ENCODE measurements at places on chromosomes 6 and 20.

GRCh38 chr6:39941820-39942219 lies 7.6 kb upstream of the MOCS1 start:
- no peak for DNase-seq

GRCh38 chr6:137744877-137745276 lies 122.2 kb upstream of the TNFAIP3 start:
- DNase-seq: no peak

GRCh38 chr6:21171801-21172200 lies 421.8 kb upstream of the SOX4 start:
- DNase-seq: no peak

- DNase-seq: no peak
Observed at GRCh38 chr6:94464018-94464510, 1044.7 kb upstream of the EPHA7 start.

- no peak for DNase-seq
Observed at GRCh38 chr6:159640322-159640721, 52.7 kb downstream of the SOD2 start.

DNA sequence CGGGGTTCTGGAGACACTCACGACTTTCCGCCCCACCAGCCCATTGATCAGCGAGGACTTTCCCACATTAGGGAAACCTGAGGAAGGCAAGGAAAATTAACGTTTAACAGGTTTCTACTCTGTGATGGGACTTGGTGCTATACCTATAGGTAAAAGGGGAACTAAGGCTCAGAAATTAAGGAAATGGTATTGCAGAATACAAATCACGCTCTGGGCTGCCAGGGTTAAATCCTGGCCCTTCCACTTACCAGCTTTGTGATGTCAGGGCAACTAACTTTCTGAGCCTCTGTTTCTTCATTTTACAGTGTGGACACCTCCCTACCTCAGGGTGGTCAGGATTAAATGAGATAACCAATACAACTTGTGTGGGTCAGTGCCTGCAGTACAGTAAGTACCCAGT lies 8.8 kb downstream of the GNL1 start:
- no peak for DNase-seq

- DNase-seq: no peak
Observed at GRCh38 chr20:8749101-8749500, 319.8 kb upstream of the PLCB4 start.

- no peak for DNase-seq
Observed at GRCh38 chr6:15365273-15365687, 119.4 kb downstream of the JARID2 start.

GRCh38 chr20:33516882-33517281 lies 27.0 kb downstream of the CBFA2T2 start:
- no peak for DNase-seq

- no peak for DNase-seq
Observed at GRCh38 chr6:90183587-90184333, 112.9 kb downstream of the BACH2 start.

DNA sequence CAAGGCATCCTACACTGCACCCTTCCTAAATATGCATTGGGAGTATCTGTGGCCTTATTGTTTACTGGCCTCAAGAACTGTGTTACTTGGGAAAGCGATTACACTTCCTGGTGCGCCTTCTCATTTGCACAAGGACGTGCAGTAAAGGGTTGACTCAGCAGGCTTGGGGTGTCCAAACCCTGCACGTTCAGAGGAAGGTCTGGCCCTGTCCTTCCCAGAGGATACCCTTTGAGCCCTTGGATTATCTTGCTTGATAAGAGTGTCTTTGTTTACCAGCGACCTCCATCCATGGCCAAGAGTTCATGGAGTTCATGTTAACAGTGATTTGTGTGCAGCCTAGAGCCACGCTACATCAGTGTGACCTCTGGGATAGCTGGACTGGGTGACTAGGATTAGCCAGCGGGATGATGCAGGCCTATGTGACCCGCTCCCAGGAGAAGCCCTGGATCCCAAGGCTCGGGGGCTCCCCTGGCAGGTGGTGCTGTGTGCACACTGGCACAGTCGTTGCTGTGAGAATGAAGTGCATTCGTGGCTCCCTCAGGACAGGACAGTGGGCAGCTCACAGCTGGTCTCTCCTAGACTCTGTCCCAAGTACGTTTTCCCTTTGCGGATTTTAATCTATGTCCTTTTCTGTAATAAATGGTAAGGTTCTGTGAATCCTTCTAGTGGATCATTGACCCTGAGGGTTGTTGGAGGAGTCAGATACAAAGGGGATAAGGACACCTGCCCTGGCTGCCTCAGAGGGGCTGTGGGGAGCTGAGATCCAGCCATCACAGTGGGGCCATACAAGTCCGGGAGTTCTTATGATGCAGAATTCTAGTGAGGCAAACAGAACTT lies 73.5 kb downstream of the TTLL2 start:
- no peak for DNase-seq

GRCh38 chr6:151365233-151365632 lies 26.1 kb downstream of the ZBTB2 start:
- DNase-seq: no peak

GRCh38 chr6:16648003-16648402 lies 113.3 kb downstream of the ATXN1 start:
- DNase-seq: no peak

- DNase-seq: no peak
Observed at GRCh38 chr20:4476903-4477500, 244.7 kb upstream of the PRND start.

- no peak for DNase-seq
Observed at GRCh38 chr6:152257581-152257980, 379.6 kb downstream of the SYNE1 start.

GRCh38 chr20:38227420-38228360 lies 32.8 kb downstream of the KIAA1755 start:
- no peak for DNase-seq

DNA sequence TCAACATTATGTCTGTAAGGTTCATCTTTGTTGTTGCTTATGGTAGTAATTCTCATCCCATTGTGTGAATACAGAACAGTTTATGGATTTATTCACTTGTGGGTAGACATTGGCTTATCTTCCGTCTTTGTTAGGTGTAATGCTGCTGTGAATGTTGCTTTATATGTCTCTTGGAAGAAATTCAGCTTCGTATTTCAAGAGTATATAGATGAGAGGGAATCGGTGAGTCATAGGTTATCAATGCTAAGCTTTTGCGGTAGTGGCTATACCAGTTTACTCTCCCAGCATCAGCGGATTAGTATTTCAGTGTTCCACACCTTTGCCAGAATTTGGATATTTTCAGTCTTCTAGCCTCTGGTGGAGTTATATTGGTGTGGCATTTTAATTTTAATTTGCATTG lies 77.8 kb downstream of the ZFAND3 start:
- no peak for DNase-seq

DNA sequence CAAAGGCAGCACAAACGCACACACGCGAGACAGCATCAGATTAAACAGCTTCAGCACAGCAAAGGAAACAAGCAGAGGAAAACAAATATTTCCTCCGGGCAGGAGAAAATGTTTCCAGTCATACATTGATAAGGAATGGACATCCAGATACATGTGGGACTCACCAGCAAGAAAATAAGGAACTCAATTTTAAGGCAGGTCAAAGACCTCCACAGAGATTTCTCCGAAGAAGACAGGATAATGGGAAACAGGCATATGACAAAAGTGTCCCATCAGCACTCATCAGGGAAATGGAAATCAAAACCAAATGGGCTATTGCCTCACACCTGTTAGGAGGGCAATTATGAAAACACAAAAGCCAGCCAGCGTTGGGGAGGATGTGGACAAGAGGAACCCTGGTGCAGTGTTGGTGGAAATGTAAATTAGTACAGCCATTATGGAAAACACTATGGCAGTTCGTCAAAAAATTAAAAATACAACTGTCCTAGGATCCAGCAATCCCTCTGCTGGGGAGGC lies 9.7 kb upstream of the SLCO4A1 start:
- no peak for DNase-seq

DNA sequence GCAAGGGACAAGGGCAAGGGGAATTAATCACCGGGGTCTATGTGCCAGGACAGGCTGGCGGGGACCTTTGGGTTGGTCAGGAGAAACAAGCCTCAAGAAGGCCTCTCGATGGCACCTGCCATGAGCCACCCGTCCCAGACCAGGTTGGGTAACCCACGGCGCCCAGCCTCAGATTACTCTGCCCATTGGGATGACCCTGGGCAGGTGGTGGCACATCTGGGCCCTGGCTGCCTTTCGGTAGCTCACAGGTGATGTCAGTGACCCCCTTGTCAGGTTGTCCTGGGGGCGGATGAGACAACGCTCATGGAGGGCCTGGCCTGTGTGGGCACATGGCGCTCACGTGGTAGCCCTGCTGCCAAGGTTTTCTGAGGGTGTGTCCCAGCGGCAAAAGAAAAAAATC lies 152.2 kb downstream of the SYCP2 start:
- DNase-seq: no peak

GRCh38 chr20:54643761-54644160 lies 168.4 kb downstream of the DOK5 start:
- no peak for DNase-seq

DNA sequence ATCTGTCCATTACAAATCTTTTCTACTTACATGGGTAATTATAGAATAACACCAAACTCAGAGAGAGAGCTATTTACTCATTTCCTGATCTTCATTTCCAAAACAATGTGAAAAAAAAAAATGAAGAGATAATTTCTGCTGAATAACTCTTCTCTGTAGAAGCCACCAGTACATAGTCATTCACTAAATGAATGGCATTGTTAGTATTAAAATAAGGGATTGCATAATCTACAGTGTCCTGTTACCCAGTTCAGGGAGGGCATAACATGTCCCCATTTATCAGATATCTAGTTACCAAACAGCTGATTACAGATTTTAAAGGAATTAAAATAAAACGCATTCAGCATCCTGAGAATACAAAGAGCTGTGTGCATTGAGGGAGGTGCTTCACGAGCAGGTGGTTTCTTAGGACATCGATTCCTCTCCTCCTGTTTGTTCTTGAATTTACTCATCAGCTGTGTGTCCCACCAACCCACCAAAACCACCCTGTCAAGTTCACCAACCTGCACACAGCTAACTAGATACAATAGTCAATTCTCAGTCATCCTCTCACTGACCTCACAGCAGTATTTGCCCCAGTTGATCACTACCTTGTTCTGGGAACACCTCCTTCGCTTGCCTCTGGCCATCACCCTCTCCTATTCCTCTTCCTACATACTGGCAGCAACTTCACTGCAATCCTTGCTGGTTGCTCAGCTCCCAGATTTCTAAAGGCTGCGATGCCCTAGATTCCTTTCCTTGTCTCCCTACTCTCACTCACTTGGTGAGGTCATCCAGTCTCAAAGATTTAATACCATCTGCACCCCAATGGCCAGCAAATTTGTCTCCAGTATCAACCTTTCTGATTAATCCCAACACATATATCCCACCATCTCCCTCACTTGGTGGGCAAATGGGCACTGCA lies 18.7 kb downstream of the CNKSR3 start:
- DNase-seq: no peak

- no peak for DNase-seq
Observed at GRCh38 chr20:43379239-43379917, 78.3 kb upstream of the SRSF6 start.

GRCh38 chr6:42302411-42302810 lies 84.8 kb upstream of the MRPS10 start:
- DNase-seq: no peak

DNA sequence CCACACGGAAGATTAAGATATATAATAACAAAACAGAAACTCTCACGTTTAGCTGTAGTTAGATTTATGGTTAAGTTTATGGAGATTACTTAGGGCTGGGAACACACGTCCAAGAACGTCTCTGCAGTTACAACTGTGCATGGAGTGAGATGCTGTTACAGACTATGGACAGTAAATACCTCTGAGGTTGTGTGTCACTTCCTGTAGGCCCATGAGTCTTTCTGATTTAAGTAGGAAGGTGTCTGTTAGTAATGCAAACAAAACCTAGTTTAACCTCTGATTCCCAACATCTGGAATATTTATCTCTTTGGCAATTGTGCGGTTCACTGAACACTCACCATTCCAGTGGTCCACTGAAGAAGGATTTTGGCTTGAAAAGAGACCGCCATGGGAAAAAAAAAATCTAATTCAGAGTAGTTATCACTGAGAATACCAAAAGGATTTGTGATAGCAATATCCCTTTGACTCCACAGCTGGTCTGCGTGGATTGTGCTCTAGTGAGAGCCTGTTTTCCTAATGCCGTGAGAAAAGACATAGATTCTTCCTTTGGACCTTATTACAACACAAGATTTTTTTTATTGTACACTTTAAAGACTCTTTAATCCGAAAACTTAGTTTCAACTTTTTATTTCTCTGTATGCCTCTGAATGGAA lies 478.2 kb upstream of the CITED2 start:
- DNase-seq: no peak

GRCh38 chr6:29753309-29753644 lies 30.0 kb downstream of the HLA-F start:
- DNase-seq: no peak

GRCh38 chr6:164795056-164795815 lies 514.2 kb downstream of the C6orf118 start:
- no peak for DNase-seq

GRCh38 chr6:139698526-139699176 lies 324.2 kb upstream of the CITED2 start:
- DNase-seq: no peak

DNA sequence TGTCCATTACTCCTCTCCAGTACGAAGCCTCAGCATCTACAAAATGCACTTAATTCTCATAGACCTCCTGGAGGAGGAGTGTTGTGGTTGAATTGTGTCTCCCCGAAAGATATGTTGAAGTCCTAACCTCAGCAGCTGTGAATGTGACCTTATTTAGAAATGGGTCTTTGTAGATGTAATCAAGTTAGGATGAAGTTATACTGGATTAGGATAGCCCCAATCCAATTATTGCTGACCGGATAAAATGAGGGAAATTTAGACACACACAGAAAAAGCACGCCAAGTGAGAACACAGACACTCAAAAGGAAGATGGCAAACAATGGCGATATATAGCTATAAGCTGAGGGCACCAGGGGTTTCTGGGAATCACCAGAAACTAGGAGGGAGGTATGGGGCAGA lies 64.2 kb upstream of the FAM184A start:
- no peak for DNase-seq

GRCh38 chr6:29336269-29336668 lies 32.4 kb downstream of the OR5V1 start:
- no peak for DNase-seq

DNA sequence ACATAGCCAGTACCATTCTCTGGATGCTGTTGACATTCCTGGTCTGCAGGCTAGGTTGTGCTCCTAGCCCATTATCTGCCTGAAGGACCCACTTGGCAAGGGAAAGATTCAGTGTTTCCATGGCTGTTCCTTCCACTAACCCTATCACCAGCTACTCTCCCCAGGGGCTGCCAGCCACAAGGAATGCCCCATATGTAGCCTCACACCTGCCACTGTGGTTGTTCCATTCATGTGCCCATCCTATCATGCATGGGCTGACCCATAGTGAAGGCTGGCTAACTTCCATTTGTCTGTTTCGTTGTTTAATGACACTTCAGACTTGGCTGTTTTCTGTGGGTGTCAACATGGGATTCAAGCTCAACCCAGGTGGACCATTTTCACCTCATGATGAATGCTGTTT lies 25.6 kb upstream of the HLA-A start:
- DNase-seq: no peak

- no peak for DNase-seq
Observed at GRCh38 chr20:47335251-47336128, 21.0 kb downstream of the ZMYND8 start.

GRCh38 chr6:27873021-27873940 lies 38.9 kb downstream of the OR2B2 start:
- peak; percentile 59 for DNase-seq
